Activated B cell treated with CpG ODN at 0.5 μM for 24 hours (primary cell): ENCODE measurements at places on chromosomes 5 and 9. TPM values are rescaled to one million over a fixed set of nuclear protein-coding genes. Genes with fewer than 3 reads are reported as not detected.
A peak's percentile ranks its signal among the peaks of the same experiment; 100 is the strongest.

The LCN15 gene
- total RNA-seq, result not detected in 2 replicates

The SLC34A3 gene
- not detected in 2 replicates for total RNA-seq

GRCh38 chr9:96612105-96612965 lies 7.3 kb downstream of the CDC14B start:
- H3K27ac ChIP-seq, result no peak overlapping the region
- H3K36me3 ChIP-seq, result no peaks in the 10 kb centered on the region
- no peak overlapping the region for H3K4me3 ChIP-seq
- H3K27me3 ChIP-seq, result peaks cover 36% of the 10 kb centered on the region
- no peak for DNase-seq
- no peaks in the 10 kb centered on the region for H3K4me1 ChIP-seq

DNA sequence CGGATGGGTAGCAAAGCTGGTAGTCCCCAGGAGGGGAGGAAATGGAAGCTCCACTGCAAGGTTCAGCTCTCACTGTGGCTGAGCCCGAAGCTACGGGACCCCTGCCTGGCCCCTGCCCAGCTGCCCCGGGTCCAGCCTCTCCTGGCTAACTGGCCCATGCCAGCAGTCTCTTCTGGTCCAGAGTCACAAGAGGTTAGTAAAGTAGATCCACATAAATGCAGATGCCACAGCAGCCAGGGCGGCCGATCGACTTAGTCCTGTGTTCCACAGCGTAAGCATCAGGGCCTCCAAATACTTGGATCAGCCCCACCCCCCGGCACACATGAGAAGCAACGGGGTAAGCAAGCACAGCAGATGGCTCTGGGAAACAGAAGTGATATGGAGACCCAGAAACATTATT lies 42.1 kb downstream of the MRPL36 start:
- no peak overlapping the region for H3K4me3 ChIP-seq
- no peak overlapping the region for H3K27ac ChIP-seq
- no peaks in the 10 kb centered on the region for H3K4me1 ChIP-seq
- H3K36me3 ChIP-seq, result no peaks in the 10 kb centered on the region
- peaks cover 7% of the 10 kb centered on the region for H3K27me3 ChIP-seq

GRCh38 chr9:16579872-16580432 lies 290.5 kb downstream of the BNC2 start:
- H3K4me1 ChIP-seq, result no peaks in the 10 kb centered on the region
- H3K27ac ChIP-seq, result no peak overlapping the region
- H3K27me3 ChIP-seq, result no peaks in the 10 kb centered on the region
- DNase-seq, result no peak
- no peaks in the 10 kb centered on the region for H3K36me3 ChIP-seq

DNA sequence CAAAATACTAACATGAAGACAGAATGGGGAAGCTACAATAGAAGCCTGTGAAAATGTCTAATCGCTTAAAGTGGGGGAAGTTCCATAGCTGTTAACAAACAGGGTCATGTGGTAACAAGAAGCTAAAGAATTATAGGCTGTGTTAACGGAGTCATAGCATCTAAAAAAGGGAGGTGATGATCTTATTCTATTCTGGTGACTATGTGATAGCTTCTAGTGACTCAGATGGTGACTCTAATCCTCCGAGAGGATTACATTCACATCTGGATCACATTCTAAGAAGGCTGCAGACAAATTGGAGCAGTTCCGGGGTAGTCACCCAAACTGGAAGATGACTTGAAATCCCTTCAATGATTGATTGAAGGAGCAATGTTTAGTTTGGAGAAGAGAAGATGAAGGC lies 142.1 kb downstream of the LIFR start:
- H3K4me3 ChIP-seq, result no peak overlapping the region
- no peak for DNase-seq
- no peak overlapping the region for H3K27ac ChIP-seq
- peaks cover 8% of the 10 kb centered on the region for H3K27me3 ChIP-seq
- H3K4me1 ChIP-seq, result no peaks in the 10 kb centered on the region

- no peaks in the 10 kb centered on the region for H3K4me1 ChIP-seq
- no peak overlapping the region for H3K4me3 ChIP-seq
- no peaks in the 10 kb centered on the region for H3K36me3 ChIP-seq
- H3K27me3 ChIP-seq, result no peaks in the 10 kb centered on the region
Measured at GRCh38 chr5:165775111-165775510, 2269.7 kb downstream of the MAT2B start.

- peak overlapping the region; percentile 48 for H3K4me3 ChIP-seq
- peaks cover 92% of the 10 kb centered on the region for H3K4me1 ChIP-seq
- H3K27ac ChIP-seq, result peak overlapping the region; percentile 81
- no peaks in the 10 kb centered on the region for H3K27me3 ChIP-seq
- H3K36me3 ChIP-seq, result peaks cover 6% of the 10 kb centered on the region
Measured at GRCh38 chr9:98104445-98104881, 14.6 kb downstream of the TRIM14 start.

GRCh38 chr5:132776131-132776937 lies 705 bp downstream of the SEPTIN8 start:
- peak overlapping the region; percentile 59 for H3K4me3 ChIP-seq
- DNase-seq, result peak; percentile 31
- H3K4me1 ChIP-seq, result peaks cover 15% of the 10 kb centered on the region
